ENCODE measurements at places on chromosomes 4 and X. TPM values are rescaled to one million over a fixed set of nuclear protein-coding genes. Genes with fewer than 3 reads are reported as not detected.

DNA sequence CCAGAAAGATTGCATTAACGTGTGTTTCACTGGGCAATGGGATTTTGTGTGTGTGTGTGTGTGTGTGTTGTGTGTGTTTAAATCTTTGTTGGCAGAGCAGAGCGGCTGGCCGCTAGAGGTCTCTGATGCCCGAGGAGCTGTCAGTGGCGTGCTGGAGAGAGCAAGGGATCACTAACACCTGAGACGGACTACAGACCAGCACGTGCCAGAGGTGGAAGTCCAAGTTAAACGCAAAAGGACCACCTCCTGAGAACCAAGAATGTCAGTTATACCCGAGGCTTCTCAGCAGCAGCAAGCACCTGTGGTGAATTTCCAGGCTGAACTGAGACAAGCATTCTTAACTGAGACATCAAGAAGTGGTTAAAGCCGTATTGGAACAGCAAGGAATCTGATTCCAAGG is 9.0 kb upstream of the SLC25A14 start:
- H3K4me1 ChIP-seq, result no peaks in the 10 kb centered on the region
- H3K4me3 ChIP-seq, result no peak overlapping the region
- no peak overlapping the region for H3K27ac ChIP-seq
- no peaks in the 10 kb centered on the region for H3K27me3 ChIP-seq
- H3K36me3 ChIP-seq, result no peaks in the 10 kb centered on the region

- no peak overlapping the region for H3K4me3 ChIP-seq
- H3K27me3 ChIP-seq, result no peaks in the 10 kb centered on the region
- peaks cover 44% of the 10 kb centered on the region for H3K36me3 ChIP-seq
- DNase-seq, result peak; percentile 22
- H3K4me1 ChIP-seq, result peaks cover 7% of the 10 kb centered on the region
- H3K27ac ChIP-seq, result no peak overlapping the region
Observed at GRCh38 chr4:168440442-168441264, 39.6 kb downstream of the DDX60L start.

DNA sequence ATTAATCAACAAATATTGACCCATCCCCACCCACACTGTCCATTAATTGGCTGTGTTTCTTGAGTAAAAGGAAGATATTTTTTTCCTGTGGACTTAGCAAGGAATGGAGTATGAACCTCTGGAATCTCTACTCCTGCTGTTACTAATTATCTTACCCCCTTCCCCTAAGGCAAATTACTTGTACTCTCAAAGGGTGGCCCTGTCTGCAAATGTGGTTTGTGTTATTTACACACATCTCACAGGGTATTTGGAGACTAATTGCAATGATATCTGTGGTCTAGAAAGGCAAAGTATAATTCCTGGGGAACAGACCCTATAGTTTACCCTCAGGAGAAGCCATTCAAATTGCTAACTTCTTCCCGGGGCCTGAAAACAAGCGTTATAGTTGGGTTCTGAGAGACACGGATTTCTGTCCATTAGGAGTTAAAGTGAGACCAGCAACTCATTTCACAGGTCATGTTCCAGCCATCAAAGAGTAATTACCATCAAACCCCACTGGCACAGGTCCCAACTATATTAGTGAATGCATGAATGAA is 133.0 kb upstream of the RASGEF1B start:
- no peaks in the 10 kb centered on the region for H3K4me1 ChIP-seq
- no peak overlapping the region for H3K4me3 ChIP-seq
- DNase-seq, result no peak
- 0 out of 2 replicates have a peak, but pooled peaks cover 4% of the 10 kb centered on the region for H3K27me3 ChIP-seq
- H3K36me3 ChIP-seq, result no peaks in the 10 kb centered on the region

GRCh38 chrX:56788229-56788628 is 59.2 kb downstream of the NBDY start:
- no peaks in the 10 kb centered on the region for H3K36me3 ChIP-seq
- H3K27me3 ChIP-seq, result no peaks in the 10 kb centered on the region
- H3K4me3 ChIP-seq, result no peak overlapping the region

- H3K4me1 ChIP-seq, result no peaks in the 10 kb centered on the region
- no peak overlapping the region for H3K4me3 ChIP-seq
- H3K27me3 ChIP-seq, result no peaks in the 10 kb centered on the region
- H3K27ac ChIP-seq, result no peak overlapping the region
- no peaks in the 10 kb centered on the region for H3K36me3 ChIP-seq
Observed at GRCh38 chrX:49106930-49107329, 16.6 kb downstream of the GPKOW start.

DNA sequence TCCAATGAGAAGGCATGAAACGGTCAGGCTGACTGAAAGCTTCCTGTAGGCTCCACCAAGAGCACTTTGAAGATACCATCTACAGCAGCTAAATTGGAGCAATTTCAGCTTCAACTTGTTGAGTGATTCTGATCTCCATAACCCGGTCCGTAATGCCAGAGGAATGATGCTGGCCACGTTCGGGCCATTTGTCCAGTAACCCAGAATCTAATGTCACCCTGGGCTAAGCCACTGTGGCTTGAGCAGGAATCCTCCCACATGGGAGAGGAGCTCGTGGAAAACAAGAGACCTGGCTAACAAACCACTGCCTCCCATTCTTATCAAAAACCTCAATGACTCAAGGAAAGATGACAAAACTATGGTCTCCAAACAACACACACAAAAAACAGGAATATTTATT is 14.2 kb upstream of the TCEAL4 start:
- no peak for DNase-seq
- no peak overlapping the region for H3K4me3 ChIP-seq
- H3K4me1 ChIP-seq, result no peaks in the 10 kb centered on the region
- H3K36me3 ChIP-seq, result no peaks in the 10 kb centered on the region

GRCh38 chr4:102824398-102824797 is 3.0 kb downstream of the UBE2D3 start:
- no peak for DNase-seq
- H3K27me3 ChIP-seq, result no peaks in the 10 kb centered on the region
- H3K36me3 ChIP-seq, result peaks cover 66% of the 10 kb centered on the region

SLC26A1 gene
- not detected for total RNA-seq

GLRB gene
- 13.3 TPM for total RNA-seq
